ENCODE measurements at places on chromosomes 13 and 19.

DNA sequence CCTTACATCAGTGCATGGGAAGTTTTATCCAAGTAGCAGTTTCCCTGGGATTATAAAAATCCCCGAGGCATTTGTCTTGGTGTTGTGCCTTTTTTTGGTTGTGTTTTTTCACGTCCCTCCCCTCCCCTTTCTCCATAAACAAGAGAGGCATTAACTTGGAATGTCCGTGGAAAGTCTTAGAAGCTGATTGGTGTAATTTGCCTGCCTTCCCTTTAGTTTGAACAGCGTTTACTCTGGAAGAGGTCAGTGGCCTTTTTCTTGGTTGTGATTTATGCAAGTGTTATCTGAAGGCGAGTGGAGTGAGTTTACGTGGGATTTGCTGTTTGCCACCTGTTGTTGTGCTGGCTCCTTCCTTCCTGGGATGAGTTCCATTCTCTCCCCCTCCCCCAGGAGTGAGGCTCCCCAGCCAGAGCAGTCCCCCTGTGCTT is 7.2 kb downstream of the ACTN4 start:
- DNase-seq: no peak

- DNase-seq: no peak
Observed at GRCh38 chr13:108154421-108154858, 60.9 kb downstream of the LIG4 start.

DNA sequence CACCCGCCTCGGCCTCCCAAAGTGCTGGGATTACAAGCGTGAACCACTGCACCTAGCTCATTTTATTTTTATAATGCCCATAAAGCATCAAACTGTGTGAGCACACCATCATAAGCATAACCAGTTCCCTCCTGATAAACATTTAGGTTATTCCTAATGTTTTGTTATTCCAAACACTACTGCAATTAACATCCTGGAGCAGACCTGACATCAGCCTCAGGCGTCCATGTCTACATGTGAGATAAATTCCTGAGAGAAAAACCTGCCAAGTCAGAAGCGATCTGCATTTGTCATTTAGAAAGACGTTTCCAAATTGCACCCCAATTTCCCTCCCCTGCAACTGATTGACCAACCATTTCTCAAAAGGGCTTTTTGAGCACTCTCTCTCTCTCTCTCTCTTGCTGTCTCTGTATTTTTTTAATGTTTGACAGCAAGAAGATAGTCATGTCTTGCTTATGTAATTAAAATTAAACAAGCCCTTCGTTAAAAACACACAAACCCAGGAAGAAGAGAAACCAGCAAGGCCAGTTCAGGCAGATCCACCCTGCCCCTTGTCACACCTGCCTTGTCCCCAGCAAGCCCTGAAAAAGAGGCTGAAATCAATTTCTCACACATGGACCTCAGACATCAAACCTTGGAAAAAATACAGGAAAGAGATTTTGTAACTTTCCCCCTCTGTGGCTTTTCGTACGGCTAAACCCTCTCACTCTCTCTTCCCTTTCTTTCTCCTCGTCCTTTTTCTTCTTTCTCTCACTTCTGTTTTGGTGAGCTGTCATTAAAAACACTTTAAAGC is 9.9 kb downstream of the LYPD3 start:
- no peak for DNase-seq

DNA sequence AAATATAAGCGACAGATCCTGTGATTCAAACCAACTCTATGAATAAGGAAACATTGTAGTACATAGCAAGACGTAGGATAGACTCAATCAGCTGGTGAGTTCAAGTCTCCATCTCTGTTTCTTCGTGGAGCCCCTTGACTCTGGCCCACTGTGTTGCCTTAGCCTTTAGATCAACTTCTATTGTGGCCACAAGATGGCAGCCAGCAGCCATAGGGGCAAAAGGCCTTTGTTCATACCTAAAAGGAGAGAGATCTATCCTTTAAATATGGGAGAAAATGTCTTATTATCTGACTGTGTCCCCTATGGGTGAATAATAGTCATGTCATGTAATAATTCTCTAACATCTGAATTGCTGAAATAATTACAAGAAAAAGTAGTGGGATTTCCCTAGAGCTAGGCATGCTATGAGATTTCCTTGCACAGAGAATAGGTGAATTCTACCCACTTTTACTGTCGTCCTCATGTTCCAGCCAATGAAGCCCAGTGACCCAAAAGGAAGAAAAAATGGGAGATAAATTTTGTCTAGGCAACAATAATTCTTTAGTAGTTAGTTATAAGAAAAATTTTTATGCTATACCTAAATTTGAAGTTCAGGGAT is 129.4 kb downstream of the PCDH20 start:
- DNase-seq: no peak

DNA sequence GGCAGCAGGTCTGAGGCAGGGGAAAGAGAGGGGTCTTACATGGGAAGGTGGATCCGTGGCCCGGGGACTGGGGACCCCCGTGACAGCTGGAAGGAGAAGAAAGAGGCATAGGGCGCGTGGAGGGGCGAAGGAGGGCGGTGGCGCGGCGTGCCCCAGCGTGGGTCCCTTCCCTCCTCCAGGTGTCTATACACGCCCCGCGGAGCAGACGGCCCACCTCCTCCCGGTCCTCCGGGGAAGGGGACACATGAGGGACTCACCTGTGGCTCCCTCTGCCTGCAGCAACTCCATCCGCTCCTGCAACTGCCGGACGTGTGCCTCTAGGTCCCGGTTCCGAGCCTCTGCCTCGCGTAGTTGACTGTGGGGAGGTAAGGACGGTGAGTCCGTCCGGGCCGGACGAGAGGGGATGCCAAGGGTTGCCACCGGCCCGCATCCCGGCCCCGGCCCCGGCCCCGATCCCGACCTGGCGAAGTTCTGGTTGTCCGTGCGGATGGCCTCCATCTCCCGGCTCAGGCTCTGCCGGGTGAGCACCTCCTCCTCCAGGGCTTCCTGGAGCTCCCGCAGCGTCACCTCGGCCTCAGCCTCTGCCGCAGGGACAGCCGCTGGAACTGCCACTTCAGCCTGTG is 2.4 kb upstream of the SIX5 start:
- DNase-seq: no peak

- DNase-seq: no peak
Observed at GRCh38 chr13:106533943-106534638, 1.4 kb downstream of the EFNB2 start.

DNA sequence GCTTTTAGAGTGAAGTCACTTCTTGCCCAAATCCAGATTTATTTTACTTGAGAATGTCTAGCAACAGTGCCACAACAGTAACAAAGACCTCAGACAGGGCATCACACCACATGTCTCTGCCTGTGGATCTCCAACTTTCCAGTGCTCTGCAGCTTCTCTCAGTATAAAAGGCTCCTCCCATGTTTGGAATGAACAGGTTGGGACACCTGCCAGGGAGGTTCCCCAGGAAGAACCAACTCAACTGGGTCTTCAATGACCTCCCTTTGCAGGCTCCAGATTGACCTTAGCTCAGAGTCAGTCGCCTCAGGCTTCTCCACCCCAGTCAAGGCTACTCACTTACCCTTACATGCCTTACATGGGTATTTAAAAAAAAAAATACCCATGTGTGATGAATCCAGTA is 3.4 kb downstream of the ZNF823 start:
- no peak for DNase-seq

DNA sequence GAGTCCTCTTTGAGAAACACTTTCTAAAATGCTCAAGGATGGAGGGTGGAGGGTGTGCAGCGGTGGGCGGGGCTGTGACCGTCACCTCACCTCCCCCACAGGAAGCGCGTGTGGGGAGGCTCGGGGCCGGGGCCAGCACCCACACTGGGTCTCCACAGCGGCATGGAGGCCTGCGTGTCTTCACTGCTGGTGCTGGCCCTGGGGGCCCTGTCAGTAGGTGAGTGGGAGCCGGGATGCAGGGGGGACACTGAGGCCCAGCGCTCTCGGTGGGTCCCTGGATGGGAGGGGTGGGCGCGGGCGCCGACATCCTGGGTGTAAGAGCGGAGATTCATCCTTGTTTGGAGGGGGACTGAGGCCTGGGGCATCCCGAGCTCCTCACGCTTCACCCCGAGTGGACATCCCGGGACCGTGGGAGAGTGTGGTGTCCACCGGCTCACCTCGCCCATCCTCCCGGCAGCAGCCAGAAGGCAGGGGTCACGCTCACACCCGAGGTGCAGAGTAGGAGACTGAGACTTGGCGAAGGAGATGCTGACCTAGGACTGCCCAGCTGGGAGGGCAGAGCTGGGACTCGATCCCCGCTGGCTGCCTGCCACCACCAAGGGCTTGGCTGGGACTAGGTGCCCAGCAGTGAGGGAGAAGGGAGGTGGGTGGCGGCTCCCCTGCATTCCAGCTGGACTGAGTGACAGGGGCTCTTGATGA is at the start of gene GZMM:
TSS of gene GZMM (plus strand) at position 144 of the 699 bp plus-strand sequence. CDS start at position 163, 19 bp downstream.
- DNase-seq: no peak

GRCh38 chr19:45443462-45444317 is 20.0 kb upstream of the ERCC1 start:
- DNase-seq: peak; percentile 98

- no peak for DNase-seq
Observed at GRCh38 chr19:15986701-15987100, 37.9 kb downstream of the OR10H4 start.

DNA sequence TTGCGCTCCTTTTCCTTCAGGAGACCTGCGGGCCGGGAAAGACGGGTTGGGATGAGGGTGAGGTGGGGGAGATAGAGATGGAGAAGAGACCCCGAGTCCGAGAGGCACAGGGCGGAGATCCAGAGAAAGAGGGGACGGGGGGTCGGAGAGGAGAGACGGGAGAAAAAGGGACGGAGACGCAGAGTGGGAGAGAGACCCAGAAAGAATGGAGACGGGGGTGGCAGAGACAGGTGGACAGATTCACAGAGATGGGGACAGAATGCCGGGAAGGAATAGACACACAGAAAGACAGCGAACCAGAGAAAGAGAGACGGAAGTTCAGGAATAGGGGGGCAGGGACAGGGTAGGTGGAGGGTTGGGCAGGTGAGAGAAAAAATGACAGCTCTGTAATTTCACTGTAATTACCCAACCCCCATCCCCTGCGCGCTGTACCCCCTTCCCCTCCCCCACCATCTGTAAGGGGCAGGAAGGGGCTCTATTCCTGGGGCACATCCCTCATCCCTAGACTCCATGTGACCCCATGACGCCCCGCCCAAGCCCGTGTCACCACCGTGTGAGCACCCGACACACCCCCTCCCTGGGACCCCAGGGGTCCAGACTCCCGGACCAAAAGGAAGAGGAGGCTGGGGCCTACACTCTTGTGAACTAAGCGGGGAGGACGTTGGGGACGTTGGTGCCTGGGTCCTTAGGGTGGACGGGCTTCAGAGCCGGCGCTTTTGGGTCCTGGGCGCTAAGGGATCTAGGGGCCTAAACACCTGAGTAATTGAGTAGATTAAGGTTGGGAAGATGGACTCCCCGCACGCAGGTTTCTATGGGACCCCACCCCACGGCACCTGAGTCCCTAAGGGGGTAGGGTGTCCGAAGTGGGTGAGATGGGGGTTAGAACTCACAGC is 967 bp downstream of the DBP start:
- DNase-seq: no peak

- DNase-seq: peak; percentile 99
Observed at GRCh38 chr13:113837560-113838355, 26.1 kb downstream of the GAS6 start.

- DNase-seq: no peak
Observed at GRCh38 chr13:76499891-76500290, 386.3 kb downstream of the KCTD12 start.

DNA sequence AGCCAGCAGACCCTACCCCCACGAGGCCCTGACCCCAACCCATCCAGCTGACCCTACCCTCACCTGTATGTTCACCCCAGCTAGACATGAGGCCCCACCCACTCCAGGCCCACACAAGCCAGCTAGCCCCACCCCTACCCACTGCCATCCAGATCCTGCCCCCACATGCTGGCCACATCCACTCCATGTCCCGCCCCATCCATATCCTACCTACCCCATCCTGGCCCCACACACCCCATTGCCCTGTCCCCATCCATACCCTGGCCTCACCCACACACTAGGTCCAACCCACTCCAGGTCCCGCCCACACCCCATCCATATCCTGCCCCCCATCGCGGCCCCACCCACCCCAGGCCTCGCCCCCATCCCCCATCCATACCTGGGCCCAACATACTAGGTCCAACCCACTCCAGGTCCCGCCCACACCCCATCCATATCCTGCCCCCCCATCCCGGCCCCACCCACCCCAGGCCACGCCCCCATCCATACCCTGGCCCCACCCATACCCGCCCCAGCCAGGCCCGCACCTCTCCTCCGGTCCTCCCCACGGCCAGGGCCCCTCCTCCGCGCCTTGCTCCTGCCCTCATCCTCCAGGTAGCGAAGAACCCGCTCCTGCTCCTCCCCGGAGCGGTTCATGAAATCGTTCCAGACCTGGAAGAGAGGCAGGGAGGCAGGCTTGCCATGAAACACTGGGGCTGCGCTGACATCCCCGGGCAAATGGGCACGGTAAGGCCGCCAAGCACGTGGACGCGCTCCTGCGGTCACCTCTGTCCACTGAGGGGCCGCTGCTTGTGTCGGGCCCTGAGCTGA is 7.2 kb downstream of the RNU6-9 start:
- DNase-seq: peak; percentile 80

DNA sequence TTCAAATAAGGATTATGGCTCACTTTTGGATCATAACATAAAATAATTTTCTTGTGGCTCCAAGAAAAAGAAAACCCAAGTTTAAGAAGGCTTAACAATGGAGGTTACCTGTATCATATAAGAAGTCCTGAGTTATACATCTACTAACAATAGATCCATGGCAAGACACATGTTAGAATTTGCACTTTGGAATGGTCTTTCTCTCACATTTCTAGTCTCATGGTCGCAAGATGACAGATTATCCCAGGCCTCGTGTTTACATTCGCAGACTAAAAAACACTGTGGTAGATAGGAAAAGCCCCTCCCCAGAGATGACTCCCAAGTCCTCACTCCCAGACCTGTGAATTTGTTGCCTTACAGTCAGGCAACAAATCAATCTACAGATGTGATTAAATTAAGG is 746.2 kb upstream of the GPC6 start:
- DNase-seq: no peak

GRCh38 chr13:25689539-25689938 is 317.8 kb downstream of the ATP8A2 start:
- no peak for DNase-seq

DNA sequence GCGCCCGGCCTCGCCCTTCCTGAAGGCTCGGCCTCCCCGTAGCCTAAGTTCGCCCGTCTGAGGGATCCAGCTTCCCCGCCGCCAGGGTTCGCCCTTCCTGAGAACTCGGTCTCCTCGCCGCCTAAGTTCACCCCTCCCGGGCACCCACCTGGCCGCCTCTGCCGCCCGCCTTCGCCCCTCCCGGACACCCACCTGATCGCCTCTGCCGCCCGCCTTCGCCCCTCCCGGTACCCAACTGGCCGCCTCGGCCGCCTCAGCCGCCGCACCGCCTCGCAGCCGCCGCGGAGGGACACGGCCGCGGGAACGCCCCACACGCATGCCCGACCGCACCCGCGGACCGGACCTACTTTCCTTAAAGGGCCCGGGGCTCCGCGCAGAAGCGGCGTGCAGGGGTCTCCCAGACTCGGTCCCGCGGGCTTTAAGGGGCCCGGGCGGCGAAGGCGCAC is at the start of gene MOB3A:
TSS of gene MOB3A (minus strand) at position 293 of the 446 bp plus-strand sequence. CDS start 17,766 bp downstream, outside the sequence.
- peak; percentile 90 for DNase-seq

DNA sequence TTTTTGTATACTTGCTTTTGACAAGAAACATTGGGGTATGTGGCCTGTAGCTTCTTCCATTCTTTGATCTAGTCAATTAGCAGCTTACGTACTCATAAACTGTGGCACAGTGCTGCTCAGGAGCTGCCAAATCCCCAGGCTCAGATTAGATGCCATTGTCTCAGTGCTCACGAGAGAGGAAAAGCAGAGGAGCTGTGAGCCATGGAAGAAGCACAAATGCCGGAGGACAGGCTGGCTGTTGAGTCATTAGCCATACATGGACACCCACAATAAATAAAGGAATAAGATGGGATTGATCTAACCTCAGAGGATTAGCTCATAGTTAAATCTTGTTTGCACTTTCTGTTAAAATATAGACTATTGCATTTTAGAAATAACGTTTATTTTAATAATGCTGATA is 121.7 kb downstream of the POSTN start:
- DNase-seq: no peak

All from RWPE2 (cell line).